ENCODE measurements at places on chromosomes 1 and 21.

DNA sequence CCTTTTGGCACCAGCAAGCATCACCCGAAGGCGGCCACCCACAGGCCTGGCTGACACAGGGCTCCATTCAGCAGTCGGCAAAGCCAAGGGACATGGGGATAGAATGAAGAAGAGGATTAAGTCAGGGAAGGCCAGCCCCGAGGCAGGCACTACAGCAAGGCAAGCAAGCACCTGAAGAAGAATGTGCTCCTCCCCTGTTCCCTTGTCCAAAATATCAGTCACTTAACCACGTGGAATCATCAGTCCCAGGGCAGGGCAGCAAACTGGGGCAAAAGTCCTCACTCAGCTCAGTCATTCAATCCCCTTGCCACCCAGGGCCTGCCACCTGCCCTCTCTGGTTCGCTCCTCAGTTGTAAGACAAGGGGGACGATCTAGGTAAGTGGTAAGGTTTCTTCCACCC is 9.3 kb downstream of the KANK4 start:
- DNase-seq, result no peak

DNA sequence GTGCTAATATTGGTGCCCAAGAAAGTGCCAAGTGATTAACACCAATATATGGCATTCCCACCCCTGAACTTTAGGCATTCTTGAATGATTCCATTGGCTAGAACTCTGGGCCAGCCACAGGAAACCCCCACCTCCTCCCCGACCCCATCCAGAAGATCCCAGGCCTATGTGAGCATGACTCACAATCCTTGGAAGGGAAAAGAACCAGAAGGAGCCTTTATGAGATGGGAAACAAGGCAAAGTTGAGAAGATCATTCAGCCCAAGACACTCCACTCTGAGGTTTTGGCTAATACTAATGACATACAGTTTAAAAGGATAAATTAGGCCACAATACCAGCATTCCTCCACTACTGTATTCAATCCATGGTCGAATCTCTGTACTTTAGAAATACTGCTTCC is 21.8 kb downstream of the ELK4 start:
- no peak for DNase-seq

DNA sequence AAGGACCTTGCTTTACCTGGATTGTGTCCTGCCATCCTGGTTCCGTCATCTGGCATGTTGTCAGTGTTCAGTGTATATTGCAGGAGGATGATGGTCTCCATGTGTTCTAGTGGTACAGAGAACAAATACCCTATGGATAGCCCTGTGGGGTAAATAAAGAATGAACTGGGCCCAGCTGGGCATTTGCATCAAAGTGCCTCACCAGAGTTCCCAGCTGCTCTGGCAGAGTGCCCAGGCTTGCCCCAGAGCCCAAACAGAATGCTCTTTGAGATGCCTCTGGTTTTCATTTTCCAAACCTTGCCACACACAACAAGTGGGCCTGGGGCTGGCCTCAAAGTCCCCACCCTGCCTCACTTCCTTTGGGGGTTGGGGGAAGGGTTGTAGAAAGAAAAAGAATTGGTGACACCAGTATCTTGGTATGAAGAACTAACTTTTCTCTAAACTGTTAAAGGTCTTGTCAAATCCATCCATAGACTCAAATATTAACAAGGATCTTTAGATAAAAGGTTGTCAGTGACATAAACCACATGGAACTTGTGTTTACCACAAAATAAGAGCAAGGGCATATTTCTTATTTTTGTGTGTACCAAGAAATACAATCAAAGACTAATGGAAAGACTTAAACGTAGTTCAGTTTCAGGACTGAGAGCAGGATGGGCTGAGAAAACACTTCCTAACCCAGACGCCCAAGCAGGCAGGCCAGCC is 82.2 kb downstream of the LMO4 start:
- no peak for DNase-seq

DNA sequence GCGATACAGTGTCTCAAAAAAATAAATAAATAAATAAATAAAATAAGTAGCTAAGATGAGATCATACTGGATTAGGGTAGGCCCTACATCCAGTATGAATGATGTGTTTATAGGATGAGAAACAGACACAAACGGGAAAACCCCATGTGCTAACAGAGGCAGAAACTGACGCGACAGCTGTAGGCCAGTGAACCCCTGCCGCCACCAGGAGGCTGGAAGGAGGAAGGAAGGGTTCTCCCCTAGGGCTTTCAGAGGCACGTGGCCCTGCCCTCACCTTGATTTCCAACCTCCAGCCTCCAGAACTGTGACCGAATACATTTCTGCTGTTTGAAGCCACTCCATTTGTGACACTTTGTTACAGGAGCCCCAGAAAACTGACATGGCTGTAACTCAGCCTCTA is 38.5 kb downstream of the CHD5 start:
- no peak for DNase-seq

DNA sequence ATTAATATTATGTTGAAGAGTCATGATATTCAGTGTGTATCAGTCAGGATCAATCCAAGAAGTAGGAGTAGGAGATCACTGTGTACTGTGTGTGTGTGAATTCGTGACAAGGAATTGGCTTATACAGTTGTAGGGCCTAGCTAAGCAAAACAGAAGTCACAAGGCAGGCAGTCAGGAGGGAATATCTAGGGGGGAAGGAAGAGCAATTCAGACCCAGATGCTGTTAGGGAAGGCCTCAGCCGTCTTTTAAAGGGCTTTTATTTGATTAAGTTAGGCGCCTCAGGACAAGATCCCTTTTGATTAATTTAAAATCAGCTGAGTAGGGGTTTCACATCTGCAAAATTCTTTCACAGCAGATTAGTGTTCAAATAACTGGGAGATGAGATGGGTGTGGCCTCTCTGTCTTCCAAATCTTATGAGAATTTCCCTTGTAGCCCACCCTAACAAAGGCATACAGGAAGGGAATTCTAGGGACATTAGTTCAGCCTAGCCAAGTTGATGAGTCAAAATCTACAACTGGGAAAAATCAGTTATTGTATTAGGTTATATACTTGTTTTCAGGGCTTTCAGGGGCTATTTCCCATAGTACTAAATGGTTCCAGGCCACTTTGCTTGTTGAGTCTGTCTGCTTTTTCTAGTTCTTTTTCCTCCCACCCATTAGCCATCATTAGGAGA is 47.4 kb downstream of the ALG6 start:
- no peak for DNase-seq

All from effector CD8-positive, alpha-beta T cell (primary cell).